ENCODE measurements at places on chromosomes 3 and 15.

- DNase-seq, result no peak
These were observed 127.2 kb downstream of the NFKBIZ start for GRCh38 chr3:101976473-101976872.

GRCh38 chr3:109442531-109442930 is 105.2 kb upstream of the DPPA4 start:
- no peak for DNase-seq

- DNase-seq, result no peak
These were observed 123.1 kb downstream of the CHCHD6 start for GRCh38 chr3:126827121-126827520.

- DNase-seq, result no peak
These were observed 675 bp downstream of the PSMD6 start for GRCh38 chr3:64022451-64023186.

DNA sequence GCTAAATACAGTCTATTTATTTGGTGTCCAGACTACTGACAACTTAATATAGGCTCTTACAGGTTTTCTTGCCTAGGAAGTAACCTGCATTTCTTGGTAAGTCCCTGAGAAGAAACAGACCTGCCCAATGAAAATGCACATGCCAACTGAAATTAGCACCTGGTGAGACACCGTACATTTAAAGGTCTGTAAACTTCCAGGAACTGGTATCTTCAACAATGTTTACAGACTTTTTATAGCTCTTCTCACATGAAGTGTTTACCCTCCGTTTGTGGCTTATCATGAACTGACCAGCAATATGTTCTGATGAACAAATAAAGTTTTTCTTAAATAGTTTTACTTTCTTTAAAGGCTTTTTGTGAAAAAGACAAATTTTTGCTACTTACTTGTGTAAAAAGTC is 93.3 kb downstream of the PCCB start:
- DNase-seq, result no peak

DNA sequence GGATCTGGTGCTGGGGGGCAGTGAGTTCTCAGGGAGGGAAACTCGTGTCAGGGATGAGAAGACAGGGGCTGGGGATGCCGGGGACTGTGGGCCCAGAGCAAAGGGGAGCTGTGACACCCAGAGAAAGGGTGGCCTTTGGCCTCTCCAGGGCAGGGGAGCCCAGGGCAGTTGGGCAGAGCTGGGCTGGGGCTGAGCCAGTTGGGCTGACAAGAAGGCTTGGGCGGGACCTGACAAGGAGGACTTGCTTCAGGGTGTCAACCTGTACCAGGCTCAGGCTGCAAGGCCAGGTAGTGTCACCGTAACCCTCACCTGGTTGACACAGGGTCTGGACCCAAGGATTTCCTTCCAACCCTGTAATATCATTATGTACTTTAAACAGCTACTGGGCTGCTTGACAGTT is 13.2 kb upstream of the ANPEP start:
- no peak for DNase-seq

GRCh38 chr15:70269991-70270751 is 172.5 kb upstream of the TLE3 start:
- peak; percentile 77 for DNase-seq

- no peak for DNase-seq
These were observed 216.9 kb downstream of the ATP8B4 start for GRCh38 chr15:49901996-49902684.

DNA sequence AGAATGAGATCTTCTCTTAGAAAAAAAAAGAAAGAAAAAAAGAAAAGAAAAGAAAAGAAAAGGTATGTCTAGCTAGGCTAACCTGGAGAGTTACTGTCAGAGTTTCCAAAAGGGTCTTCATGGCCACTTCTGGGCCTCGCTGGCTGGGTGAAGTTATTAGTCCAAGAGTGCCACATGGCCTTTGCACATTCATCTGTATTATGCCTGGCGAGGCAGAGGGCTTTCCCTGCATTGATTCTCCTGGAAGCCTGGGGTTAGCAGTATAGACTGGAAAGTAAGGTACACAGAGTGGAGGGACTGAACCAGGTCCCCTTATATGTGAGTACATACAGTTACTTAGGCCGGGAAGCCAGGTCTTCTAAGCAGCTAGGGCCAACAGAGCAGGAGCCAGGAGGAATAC is 54.8 kb upstream of the CGNL1 start:
- no peak for DNase-seq

DNA sequence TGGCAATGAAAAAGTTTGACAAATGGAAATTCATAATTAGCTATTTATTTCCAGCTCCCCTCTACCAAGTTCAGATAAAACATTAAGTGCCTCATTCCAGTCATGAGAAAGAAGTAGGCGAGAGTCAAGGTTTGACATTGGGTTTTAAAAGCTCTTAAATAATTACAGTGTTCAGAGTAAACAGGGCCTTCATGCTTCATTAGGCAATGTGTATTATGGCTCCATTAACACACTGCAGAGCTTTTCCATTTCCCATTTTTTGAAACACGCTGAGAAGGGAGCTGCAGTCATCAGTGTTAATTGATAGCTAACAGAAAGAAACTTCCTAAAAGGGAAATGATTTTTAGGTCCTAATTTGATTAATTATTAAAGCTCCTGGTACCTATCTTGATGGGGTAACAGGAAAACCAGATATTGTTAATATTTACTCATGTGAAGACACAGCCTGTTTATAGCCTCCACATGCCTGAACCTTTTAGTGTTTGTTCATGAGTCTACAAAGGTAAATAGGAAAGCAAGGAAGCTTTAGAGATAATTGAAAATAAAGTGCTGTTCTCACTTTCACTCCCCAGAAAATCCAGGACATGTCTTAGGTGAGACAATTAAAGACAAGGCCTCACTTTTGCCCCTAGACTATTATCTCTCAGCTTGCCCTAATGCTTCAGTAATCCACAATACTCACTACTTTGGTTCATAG is 28.7 kb downstream of the SST start:
- DNase-seq, result no peak

DNA sequence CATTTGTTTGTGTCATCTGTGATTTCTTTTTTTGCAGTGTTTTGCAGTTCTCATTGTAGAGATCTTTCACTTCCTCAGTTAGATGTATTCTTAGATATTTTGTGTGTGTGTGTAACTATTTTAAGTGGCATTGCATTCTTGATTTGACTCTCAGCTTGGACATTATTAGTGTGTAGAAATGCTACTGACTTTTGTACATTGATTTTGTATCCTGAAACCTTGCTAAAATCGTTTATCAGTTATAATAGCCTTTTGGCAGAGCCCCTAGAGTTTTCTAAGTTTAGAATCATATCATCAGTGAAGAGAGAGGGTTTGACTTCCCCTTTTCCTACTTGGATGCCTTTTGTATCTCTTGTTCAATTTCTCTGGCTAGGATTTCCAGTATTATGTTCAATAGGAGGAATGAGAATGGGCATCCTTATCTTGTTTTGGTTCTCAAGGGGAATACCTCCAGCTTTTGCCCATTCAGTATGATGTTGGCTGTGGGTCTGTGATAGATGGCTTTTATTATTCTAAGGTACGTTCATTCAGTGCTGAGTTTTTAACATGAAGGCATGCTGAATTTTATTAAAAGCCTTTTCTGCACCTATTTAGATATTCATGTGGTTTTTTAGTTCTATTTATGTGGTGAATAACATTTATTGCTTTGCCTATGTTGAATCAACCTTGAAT is 211.7 kb downstream of the MBNL1 start:
- no peak for DNase-seq

DNA sequence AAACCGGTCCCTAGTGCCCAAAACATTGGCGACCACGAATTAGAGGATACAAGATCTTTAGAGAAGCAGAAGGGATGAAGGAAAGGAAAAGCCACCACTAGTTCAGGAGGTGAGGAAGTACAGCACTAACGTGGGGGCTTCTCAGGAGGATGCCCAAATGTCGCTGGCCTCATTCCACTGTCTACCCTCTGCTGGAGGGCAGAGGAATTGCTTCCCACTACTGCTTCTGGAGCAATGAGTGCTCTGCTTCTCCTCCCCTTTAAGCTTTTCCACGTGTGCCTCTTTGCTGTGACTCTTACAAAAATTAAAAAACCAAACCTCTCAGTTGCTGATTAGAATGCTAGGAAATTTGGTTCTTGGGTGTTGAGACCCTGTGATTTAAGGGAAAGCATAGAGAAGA is 281.3 kb downstream of the CLSTN2 start:
- DNase-seq, result no peak

GRCh38 chr15:26697913-26698312 is 75.0 kb downstream of the GABRB3 start:
- no peak for DNase-seq

GRCh38 chr3:57893156-57893555 is 115.1 kb upstream of the FLNB start:
- DNase-seq, result no peak

DNA sequence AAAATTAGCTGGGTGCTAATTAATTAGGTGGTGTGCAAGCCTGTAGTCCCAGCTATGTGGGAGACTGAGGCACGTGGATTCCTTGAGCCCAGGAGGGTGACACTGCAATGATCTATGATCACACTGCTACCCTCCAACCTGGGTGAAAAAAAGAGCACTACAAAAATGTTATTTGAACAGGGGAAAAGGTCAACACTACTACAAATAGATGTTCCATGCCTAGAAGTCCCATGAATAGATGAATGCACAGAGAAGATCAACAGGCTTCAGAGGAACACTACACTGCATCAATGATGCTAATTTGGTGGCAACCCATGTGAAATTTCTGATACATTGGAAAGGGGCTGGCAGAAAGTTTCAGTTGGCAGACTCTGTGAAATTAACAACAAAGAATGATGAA is 105.4 kb upstream of the FHIT start:
- no peak for DNase-seq

- DNase-seq, result no peak
These were observed 20.6 kb downstream of the SAMD7 start for GRCh38 chr3:169931747-169932520.

DNA sequence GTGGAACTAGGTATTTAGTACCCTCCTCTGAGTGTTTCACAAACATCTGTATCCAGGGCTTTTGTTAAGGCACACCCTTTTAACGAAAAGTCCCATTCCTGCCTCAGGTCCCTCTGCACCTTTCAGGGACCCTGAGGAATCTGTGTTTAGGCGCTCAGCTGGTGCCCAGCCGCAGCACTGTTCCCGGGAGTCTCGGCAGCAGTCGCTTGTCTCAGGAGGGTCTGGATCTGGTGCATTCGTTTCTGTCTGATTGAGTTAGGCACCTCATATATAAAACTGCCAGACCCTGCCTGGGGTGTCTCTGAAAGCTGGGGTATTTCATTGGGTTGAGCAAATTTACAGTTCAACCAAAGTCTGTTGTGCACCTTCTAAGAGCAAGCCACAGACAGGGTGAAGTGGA is 162.8 kb upstream of the TOPAZ1 start:
- DNase-seq, result no peak

DNA sequence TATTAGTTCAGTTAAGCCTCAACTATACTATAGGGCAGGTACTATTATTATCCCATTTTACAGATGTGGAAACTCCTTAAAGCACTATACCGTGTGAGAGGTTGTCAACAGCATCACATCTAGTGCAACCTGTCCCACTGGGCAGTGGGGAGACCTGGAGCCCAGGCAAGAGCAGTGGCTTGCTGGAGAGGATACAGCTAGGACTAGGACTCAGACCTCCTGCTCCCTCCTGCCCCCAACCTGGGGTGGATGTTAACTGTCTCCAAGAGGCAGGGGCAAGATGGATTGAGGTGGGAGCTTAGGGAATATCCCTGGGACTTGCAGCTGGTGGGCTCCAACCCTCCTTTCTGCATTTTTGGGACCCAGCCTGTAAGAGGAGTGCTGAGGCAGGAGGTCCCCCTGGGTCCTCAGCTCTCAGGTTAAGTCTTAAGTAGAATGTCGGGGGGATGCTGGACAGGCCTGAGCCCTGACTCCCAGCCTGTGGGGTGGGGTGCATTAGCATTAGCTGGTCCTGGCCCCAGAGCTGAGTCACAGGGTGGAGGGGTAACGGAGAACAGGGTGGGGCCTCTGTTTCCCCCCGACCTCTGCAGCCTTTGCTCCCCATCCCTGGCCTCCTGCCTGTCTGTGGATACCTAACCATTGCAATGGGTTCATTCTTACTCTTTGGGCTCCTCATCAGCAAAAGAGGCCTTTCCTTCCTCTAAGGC is 6.6 kb downstream of the SNX33 start:
- DNase-seq, result no peak

GRCh38 chr15:48433226-48433886 is 102.1 kb downstream of the DUT start:
- no peak for DNase-seq

DNA sequence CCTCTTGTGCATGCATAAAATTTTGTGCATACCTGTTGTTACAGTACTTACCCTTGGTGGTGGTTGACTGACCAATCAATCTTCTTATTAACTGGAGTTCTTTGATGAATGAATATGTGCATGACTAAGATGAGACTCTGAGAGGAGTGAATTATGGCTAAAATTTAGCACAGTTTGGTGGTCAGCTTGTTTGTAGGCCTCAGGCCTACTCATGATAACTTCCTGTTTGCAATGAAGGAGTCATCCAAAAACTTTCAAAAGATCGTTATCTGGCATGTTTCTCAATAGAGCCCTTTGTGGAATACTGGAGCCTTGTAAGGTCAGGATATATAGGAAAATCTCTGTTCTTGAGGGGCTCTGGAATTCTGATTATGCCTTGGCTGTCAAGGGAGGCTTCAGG is 66.5 kb downstream of the LEKR1 start:
- DNase-seq, result no peak

- DNase-seq, result no peak
These were observed 92.8 kb upstream of the TNFSF10 start for GRCh38 chr3:172616031-172616461.

- no peak for DNase-seq
These were observed 681.2 kb downstream of the SQOR start for GRCh38 chr15:46316024-46316423.

DNA sequence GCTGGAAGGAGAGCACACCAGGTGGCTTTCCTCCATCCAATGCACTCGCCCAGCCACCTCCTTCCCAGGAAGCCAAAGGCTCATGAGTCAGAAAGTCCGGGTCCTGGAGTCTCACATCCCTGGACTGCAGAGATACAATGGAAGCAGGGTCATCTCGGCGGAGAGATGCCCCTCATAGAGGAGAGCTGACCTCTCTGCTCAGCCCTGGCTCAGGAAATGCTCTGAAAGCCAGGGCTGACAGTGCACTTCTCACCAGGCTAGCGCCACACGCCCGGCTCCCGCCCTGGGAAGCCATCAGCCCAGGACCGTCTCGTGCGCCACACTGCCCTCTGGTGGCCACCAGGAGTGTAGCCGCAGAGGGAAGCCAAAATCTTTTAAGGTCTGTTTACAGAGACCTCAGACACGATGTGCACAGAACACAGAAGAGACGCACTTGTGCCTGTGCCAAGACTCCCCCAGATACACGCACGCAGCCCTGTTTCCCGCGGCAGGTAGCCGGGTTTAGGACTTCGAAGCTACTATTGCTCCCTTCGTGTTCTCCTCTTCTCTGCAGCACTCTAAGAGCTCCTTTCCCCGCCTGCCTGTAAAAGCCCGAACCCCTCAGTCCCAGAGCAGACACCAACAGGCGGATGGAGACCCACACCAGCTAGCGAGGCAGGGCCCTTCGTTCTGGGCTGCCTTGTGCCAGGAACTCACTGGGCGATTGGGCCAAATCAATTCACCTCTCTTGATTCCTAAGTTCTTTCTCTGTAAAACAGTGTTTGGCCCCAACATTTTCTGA is 9.7 kb downstream of the NTRK3 start:
- peak; percentile 28 for DNase-seq

Data from NCI-H187 (cell line).